NCI-H1436 (cell line): ENCODE measurements at places on chromosomes 2 and 18.

- no peak for DNase-seq
Measured at GRCh38 chr2:184596819-184597411, 1.4 kb upstream of the ZNF804A start.

DNA sequence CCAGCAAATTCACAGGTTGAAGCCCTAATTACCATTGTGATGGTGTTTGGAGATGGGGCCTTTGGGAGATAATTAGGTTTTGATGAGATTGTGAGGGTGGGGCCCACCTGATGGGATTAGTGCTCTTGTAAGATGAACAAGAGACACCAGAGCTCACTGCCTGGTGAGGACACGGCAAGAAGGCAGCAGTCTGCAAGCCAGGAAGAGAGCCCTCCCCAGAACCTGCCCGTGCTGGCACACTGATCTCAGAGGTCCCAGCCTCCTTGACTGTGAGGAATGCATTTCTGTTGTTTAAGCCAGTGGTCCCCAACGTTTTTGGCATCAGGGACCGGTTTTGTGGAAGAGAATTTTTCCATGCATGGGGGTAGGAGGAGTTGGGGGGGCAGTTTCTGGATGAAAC lies 240.7 kb downstream of the KLHL29 start:
- no peak for DNase-seq

DNA sequence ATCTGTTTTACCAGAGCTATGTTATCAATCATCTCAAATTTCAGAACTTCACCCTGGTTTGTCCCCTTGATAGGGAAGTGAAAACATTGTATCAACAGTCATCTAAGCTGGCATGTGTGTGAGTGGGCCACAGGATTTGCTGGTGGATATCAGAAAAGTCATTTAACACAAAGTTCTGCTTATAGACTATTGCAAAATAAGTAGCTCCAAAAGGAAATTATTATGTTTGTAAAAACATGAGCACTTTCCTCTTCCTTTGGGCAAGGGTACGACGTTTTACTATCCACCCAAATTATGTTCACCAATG lies 20.7 kb upstream of the COPS8 start:
- no peak for DNase-seq

GRCh38 chr18:47601581-47602272 lies 328.7 kb downstream of the SMAD2 start:
- DNase-seq = peak; percentile 10

GRCh38 chr18:80088036-80088435 lies 21.0 kb upstream of the ADNP2 start:
- DNase-seq = no peak

DNA sequence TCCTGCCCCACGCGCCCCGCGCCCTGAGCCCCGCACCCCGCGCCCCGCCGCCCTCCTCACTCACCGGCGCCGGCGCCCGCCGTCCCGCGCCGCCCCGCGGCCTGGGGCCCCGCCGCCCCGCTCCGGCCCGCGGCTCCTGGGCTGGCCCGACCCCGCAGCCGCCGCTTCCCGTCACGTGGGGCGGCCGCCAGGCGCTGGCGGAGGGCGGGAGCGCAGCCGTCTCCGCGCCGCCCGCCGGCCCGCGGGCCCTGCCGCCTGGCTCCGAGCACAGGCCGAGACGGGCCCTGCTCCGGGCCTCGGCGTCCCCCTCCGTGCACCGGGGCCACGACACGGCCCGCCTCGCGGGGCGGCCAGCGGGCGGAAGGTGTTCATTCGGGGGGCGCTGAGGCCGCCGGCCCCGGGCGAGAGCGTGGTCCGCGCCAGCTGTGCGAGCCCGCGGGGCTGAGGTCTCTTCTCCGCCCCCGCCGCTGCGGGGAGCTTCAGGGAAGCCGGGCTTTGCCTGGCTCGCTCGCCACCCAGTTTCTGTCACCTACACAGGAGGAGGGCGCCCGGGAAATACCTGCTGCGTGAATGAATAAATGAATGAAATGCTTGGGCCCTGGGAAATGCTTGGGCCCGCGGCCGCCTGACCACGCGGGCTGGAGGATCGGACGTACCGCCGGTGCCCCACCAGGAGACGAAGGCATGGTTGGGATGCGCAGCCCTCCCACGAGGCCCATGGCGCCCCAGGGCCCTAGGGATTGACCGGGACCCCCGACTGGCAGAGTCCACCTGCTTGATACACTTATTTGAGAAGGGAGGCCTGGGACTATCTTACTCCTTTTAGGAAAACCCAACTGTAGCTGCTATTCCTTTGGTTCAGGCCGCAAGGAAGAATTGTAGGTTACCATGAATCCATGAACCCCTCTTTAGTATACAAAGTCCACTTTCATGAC lies at the start of gene TGFBRAP1:
TGFBRAP1 (minus strand) TSS at position 175 of the 935 bp plus-strand sequence. CDS start 21,434 bp downstream, outside the sequence.
- DNase-seq = peak; percentile 35

- no peak for DNase-seq
Measured at GRCh38 chr2:58107803-58108710, 61.5 kb downstream of the VRK2 start.

DNA sequence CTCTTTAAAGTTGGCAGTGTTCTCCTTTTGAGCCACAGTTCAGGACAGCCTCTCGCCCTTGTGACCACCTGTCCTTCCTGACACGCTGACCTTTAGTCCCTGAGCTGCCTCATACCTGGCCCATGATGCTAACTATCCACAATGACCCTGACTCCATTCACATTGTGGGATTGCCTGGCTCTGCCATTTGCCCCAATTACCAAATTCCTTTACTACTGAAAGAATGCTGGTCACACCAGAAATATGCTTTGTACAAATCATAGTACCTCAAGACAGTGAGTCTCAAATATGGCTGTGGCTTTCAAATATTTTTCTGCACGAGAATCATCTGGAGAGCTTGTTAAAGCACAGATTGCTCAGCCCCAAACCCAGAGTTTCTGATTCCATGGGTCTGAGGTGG lies 54.2 kb downstream of the LTBP1 start:
- no peak for DNase-seq

GRCh38 chr2:207434899-207435465 lies 94.8 kb upstream of the CREB1 start:
- no peak for DNase-seq

DNA sequence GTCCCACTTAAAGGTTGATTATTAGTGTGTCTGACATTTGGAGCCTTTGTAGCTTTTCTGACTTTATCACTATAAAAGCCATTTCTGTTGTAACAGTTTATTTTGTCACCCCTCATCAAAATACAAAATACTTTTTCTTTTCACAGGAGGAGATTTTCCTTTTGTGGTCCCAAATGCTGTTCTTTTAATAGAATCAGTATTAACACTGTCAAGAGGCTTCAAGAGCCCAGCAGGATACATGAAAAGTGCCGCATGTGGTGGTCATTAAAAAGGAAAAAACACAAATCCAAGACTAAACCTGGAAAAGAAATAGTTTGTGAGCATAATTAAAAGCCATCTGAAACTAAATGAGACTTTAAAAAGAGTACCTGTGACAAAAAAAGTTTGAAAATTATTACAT lies 515.7 kb downstream of the DCDC2C start:
- no peak for DNase-seq
